ENCODE measurements at places on chromosomes 12 and 14.

GRCh38 chr14:102352213-102352612 lies 10.5 kb downstream of the CINP start:
- DNase-seq, result no peak

DNA sequence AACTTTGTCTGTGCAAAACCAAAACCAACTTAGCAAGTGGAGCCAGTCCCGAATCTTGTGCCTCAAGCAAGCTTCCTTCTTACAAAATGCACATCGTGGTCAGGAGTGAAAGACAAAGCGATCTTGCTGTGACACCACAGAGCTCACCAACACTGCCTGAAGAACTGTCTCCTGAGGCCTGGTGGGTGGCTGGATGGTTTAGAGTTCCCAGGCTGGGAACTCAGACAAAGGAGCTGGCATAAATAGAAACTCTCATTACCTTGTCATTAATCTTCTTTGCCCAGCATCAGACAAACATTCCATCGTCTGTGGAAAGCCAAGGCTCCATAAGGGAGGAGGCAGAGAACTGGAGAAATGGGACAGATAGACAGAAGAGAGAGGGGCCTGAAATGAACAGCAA lies 144.8 kb downstream of the KCNA5 start:
- DNase-seq, result no peak

DNA sequence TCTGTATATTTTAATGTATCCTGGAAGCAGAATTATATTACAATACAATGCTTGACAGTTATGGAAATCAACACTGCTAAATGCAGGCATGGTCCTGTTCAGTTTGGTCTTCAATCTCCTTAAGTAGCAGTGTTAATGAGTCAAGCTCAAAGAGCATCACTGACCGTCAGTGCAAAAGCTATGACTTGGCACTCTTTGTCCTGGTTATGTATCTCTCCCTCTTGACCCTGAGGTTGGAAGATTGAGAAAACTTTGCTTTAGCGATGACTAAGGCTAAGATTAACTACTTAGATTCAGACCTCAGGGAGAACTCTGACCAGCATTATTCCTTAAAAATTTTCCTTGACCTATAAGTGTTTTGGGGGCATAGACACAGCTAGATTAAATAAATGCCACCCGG lies 10.9 kb downstream of the CLEC7A start:
- peak; percentile 77 for DNase-seq

- DNase-seq, result peak; percentile 56
Observed at GRCh38 chr12:19967431-19967830, 400.9 kb upstream of the PDE3A start.

DNA sequence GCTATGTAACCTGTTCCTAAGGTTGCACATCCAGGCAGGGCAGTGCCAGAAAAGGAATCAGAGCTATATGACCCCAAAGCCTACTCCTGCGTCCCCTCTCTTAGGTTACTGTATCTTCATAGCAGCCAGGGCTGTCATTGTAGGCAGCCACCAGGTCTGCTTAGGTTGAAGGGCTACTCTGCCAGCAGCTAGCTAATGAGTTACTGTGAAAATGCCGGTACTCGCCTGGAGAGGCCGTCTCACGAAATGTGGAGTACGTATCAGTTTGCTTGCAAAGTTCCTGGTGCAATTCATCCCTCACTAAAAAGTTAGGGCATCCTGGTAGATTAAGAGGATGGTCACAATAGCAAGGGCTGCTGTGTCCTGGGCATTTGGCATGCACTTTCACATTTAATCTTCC lies 50.9 kb downstream of the RPH3A start:
- DNase-seq, result no peak

DNA sequence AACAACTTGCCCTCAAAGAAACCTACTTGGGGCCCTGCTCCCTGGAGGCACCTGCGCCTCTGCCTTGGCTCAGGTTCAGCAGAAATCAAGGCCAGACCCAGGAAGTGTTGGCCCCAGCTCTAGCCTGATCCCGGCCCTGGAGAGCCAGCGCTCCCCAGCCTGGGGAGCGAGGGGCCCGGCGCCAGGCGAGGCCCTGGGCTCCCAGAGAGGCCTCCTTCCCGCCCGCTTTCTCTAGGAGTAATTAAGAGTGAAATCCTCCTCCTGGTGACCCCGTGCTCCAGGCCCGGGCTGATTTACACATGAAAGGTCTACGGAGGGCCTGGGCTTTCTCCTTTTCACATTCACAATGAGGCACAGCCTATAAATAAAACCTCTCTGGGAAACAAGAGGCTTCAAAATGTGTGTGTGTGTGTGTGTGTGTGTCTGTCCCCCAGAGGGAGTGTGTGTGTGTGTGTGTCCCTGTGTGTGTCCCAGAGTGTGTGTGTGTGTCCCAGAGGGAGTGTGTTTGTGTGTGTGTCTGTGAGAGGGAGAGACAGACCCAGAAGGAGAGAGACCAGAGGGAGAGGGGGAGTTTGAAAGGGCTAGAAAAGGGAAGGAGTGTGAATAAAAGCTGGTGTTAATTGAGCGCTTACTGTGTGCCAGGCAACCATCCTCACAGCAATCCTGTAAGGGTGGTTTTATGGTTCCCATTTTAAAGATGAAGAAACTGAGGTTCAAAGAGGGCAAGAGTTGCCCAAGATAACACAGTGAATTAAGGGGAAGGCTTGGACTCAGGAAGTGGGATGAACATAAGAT lies 23.8 kb upstream of the COX6A1 start:
- DNase-seq, result no peak

DNA sequence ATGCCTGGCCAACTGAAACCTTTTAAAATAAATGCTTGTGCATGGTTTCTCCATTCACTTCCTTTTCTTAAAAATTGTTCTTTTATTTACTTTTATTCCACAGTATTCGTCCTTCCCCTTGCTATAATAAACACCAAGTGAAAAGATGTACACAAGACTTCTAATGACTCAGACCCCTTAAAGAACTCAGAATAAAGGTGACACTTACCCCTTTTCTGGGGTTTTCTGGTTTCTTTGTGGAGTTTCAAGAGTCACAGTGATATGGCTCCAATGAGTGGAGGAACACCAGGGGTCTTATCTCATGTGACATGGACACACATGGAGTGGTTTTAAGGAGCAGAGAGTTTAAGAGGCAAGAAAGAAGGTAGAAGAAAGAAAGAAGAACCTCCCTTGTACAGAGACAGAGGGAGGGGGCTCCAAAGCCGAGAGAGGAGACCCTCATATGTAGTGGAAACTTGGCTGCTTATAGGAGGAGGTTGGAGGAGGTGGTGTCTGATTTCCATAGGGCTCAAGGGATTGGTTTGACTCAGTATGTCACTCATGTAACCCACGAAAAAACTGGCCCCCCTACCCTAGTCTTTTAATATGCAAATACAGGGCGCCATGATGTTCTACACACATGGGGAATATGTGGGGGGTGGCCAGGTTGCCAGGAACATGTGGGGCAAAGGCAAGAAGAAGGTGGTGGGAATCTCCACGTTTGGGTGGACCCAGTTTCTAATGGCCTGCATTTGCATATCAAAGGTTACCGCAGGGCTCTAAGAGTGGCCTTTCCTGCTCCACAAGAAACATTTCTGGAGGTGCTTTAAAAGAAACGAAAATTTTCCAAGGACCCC lies 22.1 kb upstream of the CD69 start:
- DNase-seq, result no peak

Measured in suppressor macrophage (primary cell).